CD4-positive, alpha-beta T cell treated with Interleukin-21 for 1 hour (primary cell): ENCODE measurements at places on chromosomes 2 and 18.

- no peak for DNase-seq
Observed at GRCh38 chr2:213187833-213188532, 36.6 kb upstream of the IKZF2 start.

DNA sequence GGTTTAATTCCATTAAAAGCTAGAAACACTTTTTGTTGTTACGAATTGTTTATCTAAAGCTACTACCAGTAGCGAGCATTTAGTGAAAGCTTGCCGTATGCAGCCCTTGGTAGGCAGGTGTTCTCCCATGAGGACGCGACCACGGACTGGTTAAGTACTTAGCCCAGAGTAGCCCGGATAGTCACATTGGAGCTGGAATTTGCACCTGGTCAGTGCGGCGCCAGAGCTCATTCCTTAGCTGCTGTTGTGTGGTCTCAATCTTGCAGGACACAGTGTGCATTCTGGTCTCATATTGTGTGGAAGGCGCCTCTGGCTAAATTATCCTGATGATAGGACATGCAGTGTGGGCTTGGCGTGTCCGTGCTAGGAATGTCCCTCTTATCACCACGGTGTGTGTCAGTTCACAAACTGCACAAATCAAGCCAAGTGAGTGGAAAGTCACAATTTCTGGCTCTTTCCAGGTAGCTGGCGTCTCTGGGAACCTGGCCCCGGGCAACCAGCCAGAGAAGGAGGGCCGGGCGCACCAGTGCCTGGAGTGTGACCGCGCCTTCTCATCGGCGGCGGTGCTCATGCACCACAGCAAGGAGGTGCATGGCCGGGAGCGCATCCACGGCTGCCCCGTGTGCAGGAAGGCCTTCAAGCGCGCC, 133.3 kb downstream of the ZNF236 start:
- DNase-seq = no peak

- DNase-seq = no peak
Observed at GRCh38 chr2:72292433-72292832, 144.8 kb upstream of the CYP26B1 start.

- peak; percentile 58 for DNase-seq
Observed at GRCh38 chr2:108927936-108928659, 60.9 kb downstream of the EDAR start.

DNA sequence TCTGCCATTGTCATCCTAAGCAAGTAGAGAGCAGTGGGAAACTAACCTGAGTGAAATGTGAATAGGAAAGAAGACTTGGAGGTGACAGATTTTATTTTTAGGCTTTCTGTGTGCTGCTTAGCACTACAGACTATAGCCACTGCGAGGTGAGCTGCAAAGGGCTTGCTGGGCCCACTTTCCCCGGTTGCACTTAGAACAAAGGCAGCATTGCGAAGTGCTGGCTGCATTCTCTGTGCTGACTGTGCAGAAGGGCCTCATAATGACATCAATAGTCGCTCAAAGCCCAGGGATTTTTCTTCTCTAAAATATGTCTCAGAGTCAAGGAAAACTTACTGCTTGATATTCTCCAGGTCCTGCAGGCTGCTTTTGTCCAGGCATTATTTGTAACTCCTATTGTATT, 592.1 kb downstream of the TDRD15 start:
- no peak for DNase-seq

GRCh38 chr2:83071914-83072313, 1387.2 kb downstream of the SUCLG1 start:
- no peak for DNase-seq

GRCh38 chr18:910247-910646, 5.6 kb downstream of the ADCYAP1 start:
- DNase-seq = no peak

DNA sequence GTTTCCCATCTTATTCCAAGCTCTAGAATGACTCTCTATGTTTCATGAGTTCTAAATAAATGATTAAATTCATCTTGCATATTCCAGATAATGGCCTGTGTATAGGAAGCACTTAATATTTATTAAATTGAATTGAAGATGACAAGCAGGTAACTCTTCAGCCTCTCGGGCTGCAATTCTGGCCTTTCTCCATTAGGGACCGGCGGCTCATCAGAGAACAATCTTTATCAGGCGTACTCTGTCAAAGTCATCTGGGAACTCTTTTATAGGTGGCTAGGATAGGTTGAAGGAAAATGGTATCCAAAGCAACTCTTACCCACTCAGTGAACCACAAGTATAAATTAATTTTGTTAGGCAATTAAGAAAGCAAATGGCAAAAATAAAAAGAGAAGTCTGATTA, 308.5 kb downstream of the NOL4 start:
- no peak for DNase-seq

DNA sequence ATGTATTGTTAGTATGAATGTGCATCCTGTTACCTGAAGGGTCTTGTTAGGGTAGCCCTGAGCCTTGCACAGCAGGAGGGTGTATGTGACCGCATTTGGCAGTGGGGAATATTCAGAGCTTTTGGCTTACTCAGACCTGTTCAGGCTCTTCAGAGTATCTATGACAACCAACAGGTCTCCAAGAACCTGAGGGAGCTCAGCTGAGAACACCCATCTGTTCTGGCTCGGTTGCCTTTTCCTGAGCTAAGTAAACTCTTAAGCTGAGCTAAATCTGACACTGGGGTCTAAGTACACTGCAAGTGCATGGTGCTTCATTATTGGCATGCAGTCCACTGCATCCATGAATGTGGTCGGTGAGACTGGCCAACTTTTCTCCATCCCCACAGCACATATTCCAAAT, 92.4 kb upstream of the CHST9 start:
- DNase-seq = no peak

DNA sequence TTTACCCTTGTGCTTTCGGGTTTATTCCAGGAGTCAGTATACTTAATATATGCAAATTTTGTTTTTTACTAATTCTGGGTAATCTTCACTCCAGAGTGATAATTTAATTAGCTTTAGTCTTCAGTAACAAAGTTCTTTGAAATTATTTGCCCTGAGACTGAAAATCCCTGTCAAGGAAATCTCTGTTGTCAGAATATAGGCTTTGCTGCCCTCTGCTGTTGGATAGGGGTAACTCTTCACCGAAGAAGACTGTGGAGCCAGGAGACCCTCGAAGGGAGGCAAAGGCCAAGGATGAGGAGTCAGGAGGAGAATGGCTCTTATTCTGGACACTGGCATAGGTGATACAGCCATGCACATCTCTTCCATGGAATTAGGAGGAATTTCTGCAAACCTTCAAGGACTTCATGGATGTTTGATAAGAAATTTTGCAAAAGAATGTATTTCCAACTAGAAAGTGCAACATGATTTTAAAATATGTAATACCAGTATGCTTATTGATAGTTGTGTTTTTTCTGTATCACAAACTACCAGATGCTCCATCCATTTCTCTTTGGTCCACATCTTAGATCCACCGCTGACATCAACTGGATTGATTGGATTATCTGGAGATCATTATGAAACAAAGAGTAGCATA, 182.3 kb downstream of the RDH14 start:
- DNase-seq = peak; percentile 24

- no peak for DNase-seq
Observed at GRCh38 chr18:73487966-73488365, 620.2 kb upstream of the NETO1 start.

GRCh38 chr2:120142528-120143219, 80.5 kb downstream of the TMEM185B start:
- no peak for DNase-seq

- no peak for DNase-seq
Observed at GRCh38 chr2:224925810-224926100, 116.5 kb downstream of the DOCK10 start.

DNA sequence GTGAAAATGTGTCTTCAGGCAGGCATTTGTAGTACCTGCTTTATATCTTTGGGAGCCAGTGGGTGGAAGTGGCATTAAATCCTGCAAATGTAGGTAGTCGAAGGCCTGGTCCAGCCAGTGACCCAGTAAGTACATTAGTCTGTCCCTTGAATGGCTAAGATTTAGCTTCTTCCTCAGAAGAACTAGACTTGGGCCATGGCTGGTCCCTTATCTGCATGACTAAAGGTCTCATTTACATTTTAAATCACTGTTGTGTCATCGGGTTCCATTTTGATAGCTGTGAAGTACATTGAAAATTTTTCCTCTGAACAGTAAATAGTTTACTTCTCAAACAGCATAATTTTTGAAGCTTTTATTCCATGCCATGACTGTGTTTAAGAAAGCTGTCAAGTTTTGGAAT, 438.4 kb upstream of the KLHL29 start:
- DNase-seq = no peak

DNA sequence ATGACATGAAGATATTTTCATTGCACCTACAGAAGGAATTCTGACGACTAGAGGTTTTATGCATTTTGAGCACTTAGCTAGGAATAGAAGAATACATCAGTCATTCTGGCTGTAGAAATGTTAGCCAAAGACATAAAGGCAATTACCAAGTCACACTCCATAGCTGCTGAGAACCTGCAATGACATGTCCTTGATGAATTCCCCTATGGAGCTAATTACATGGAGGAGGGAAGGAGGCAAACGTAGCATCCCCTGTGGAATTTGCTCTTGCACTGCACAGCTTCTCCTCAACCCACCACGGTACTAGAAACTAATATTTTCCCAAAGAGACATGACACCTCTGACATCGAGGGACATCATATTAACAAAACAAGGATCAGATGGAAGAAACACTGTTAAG, 174.0 kb upstream of the SESTD1 start:
- DNase-seq = no peak
